Activated CD8-positive, alpha-beta memory T cell treated with anti-CD3 and anti-CD28 coated beads for 24 hours (primary cell): ENCODE measurements at places on chromosomes 3 and 15.
A peak's percentile ranks its signal among the peaks of the same experiment; 100 is the strongest.

DNA sequence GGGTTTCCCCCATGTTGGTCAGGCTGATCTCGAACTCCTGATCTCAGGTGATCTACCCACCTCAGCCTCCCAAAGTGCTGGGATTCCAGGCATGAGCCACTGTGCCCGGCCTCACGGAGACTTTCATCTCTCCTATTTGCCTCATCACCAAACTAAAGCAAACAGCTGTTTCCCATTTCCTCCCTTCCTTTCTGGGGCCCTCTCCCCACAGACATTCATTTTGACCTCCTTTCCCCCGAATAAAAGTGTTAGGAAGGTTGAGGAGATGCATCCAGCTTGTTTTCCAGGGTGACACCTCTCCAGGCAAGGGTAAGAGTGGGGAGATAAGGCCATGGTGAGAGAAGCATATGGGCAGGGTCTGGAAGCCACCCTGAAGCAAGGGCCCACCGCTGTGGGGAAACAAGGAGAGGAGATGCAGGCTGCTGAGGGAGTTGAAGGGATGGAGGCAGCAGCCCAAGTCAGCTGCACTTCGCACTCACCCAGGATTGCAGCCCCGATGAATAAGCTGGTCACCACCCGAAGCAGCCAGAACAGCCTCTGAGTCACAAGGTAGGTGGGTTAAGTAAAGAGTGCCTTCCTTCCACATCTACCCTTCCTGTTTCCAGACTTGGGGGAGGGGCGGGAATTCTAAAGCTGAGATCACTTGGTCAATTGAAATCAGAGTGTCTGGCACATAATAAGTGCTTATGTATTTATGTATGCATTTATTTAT lies 7.7 kb downstream of the DUOXA2 start:
- DNase-seq = no peak

- no peak for DNase-seq
Observed at GRCh38 chr3:122964811-122965210, 62.8 kb downstream of the SEMA5B start.

DNA sequence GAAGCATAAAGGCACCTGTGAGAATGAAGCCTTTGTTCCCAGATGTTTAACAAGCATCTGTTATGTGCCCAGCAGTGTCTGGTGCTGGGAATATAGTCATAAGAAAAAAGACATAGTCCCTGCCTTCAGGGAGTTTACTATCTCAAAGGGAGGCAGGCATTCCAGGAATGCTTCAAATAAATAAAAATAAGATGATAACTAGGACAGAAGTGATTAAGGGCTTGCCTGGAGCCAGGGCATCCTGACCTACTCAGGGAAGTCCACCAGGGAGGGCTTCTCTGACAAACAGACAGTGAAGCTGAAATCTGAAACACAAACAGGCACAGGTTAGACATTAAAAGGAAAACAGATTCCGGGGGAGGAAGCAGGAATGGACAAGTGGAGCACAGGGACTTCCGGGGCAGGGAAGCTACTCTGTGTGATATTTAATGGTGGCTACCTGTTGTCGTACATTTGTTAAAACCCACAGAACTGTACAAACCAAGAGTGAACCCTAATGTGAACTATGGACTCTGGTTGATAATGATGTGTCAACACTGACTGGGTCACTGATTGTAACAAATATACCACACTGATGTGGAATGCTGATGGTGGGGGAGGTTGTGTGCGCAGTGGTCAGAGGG lies 53.3 kb downstream of the ITGB5 start:
- DNase-seq = no peak

DNA sequence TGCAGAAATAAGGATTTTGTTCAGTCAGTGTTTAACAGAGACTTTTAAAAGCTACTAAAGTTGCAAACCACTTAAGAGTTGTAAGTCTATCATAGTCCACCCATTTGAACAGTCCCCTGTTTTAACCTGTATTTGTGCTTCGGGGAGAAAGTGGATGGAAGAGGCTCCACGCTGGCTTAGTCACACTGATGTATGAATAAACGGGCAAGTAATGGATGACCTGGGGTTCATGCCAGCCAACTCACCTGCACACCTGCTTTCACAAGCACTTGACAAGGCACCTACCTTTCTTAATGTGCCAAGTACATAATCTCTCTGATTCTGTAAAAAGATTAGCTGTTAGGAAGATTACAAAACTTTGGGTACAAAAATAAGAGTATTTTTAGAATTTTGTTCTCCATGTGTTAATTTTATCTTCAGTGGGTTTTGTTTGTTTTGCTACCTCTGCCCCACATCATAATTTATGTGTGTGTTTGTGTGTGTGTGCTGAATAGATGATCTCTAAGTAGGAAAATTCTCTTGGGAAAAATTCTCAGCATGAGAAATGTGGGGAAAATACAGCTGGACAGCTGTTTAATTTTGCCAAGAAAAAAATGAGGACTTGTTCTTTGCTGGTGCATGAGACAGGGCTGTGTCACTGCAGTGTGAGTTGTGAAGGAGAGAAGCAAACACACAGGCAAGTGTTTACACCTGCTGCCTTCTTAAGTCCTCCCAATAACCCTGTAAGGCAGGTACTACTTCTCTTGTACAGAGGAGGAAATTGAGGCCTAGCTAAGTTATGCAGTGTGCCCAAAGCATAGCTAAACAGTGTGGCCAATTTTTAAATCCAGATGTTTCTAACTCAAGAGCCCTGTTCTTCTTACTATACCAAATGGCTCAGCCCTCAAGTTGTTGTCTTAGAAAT lies 181.2 kb upstream of the IL12A start:
- DNase-seq = no peak

DNA sequence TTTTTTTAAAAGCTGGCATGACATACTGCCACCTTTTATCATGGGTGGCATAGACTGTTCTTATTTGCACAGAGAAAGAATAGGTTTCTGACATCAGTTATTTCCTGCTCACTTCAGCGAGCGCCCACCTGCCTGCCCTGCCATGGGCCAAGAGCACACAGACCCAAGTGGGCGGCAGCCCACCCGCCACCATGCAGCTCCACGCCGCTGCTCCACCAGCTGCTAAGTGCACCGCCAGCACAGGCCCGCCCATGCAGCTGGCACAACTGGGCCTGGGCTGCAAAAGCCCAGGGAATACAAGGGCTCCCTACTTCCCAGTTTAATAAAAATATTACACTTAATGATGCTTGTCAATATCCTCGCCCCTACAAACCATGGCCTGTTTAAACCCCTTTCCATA lies 15.4 kb downstream of the ZNF148 start:
- no peak for DNase-seq

- DNase-seq = no peak
Observed at GRCh38 chr3:144831955-144832716, 860.5 kb downstream of the DIPK2A start.

DNA sequence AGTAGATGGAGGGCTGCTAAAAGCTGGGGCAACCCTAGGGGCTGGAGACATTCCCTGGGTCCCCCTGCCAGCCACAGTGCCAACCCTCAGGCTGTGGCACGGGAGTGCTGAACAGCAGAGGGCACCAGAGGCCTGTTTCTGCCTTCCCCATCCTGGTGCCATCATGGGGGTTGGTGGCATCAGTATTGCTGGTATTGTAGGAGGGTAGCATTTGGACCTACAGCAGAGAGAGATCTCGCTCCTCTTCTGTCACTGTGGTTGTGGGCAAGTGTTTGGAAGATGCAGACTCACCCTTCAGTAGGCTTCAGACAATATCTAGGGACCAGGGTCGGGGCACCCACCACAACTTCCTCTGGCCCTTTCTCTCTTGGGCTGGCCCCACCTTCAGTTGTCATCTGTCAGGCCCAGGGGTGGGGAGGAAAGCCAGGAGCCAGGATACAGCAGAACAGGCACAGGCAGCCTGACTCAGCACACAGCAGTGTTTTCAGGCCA lies 123.5 kb downstream of the RPLP1 start:
- peak; percentile 88 for DNase-seq
